ENCODE measurements at places on chromosomes 5 and 9. TPM values are rescaled to one million over a fixed set of nuclear protein-coding genes. Genes with fewer than 3 reads are reported as not detected.

Gene UNC13B
- 37.2 TPM for polyA plus RNA-seq

Gene PAEP
- polyA plus RNA-seq = not detected

Gene LPAR1
- polyA plus RNA-seq = 0.32 TPM

Gene LECT2
- not detected for polyA plus RNA-seq

Gene C5orf58
- polyA plus RNA-seq = not detected

Gene PDE6A
- polyA plus RNA-seq = not detected

Gene UBTD2
- 84.7 TPM for polyA plus RNA-seq

Gene BARX1
- polyA plus RNA-seq = not detected

Gene KIF4B
- polyA plus RNA-seq = not detected

Gene LRRC14B
- polyA plus RNA-seq = not detected

Measured in neural cell (in vitro differentiated cells).